Kidney glomerular epithelial cell (primary cell): ENCODE measurements at places on chromosomes 1 and 21.

- DNase-seq: no peak
Measured at GRCh38 chr1:203425663-203425975, 50.0 kb upstream of the PRELP start.

- DNase-seq: no peak
Measured at GRCh38 chr1:243520831-243521230, 265.0 kb downstream of the SDCCAG8 start.

- no peak for DNase-seq
Measured at GRCh38 chr1:200520735-200521134, 99.8 kb downstream of the KIF14 start.

- no peak for DNase-seq
Measured at GRCh38 chr1:22111115-22111514, 31.8 kb downstream of the WNT4 start.

- DNase-seq: no peak
Measured at GRCh38 chr1:19619697-19620384, 24.3 kb upstream of the NBL1 start.

DNA sequence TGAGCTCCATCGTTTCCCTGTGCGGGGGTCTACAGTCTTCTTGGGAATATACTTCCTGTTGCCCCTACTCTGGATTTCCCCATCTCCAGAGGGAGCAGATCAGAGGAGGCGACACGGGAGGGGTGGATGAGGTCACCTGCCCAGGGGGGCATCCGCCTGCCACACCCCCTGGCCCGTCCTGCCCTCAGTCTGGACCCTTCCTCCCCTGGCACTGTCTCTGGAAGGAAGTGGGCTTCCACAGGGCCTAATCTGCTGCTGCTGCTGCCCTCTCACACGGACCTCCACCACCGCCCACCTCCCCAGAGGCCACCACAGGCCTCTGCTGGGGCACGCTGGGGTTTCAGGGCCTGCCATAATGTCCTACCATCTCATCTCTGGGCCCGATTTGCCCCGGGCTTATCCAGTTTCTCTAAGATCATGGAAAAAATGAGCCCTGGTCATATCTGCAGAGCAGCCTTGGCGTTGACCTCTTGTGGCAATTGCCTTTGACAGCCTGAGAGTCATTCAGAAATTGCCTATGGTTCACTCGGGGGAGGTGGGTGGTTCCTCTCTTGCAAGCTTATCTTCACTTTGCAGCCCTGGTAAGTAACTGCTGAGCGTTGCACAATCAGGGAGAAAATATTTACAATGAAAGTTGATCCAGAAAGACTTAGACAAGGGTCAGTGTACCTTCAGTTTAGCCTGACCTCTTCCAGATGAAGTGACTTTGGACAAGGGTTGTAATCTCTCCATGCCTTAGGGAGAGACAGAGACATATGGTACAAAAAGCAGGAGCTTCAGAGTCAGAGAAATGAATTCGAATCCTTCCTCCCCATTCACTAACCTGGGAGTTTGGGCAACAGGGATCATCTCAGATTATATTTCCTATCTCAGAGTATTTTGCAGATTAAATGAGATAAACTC, 252.4 kb downstream of the TOMM20 start:
- no peak for DNase-seq

DNA sequence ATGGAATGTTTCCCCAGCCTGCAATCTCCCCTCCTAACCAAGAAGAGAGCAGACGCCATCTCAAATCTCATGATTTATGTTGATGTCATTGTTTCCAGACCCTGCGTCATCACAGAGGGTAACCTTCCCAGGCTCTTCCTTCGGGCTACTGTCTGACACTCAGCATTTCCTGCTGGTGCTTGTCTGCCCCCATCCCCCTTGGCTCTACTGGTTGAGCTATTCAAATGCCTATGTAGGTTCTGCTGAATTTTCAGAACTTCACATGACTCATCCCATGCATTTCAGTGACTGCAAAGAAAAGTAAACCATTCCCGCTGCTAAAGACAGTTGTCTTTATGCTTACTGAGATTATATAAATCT, 24.8 kb upstream of the ITPKB start:
- peak; percentile 49 for DNase-seq

DNA sequence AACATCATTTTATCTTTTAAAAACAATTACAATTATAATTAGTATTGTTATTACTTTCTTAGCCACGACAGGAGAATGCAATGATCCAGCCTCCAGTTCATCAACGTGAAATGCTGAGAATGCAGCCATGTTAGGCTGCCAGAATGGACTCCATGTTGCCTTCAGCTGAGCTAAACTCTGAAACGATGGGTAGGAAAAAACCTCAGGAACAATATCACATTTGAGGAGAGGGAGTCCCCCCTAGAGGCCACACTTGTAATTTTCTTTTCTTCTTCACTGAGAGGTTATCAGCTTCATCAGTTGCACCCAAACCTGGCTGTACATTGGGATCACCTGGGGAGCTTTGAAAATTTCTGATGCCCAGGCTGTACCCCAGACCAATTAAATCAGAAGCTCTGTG, 34.6 kb upstream of the DNAH14 start:
- DNase-seq: peak; percentile 11

DNA sequence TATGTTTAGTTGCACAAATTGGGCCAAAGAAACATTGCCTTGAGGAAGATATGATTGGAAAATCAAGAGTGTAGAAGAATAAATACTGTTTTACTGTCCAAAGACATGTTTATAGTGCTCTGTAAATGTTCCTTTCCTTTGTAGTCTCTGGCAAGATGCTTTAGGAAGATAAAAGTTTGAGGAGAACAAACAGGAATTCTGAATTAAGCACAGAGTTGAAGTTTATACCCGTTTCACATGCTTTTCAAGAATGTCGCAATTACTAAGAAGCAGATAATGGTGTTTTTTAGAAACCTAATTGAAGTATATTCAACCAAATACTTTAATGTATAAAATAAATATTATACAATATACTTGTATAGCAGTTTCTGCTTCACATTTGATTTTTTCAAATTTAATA, 43.0 kb downstream of the CD46 start:
- no peak for DNase-seq

GRCh38 chr1:205321959-205322283, 376 bp upstream of the NUAK2 start:
- DNase-seq: no peak

DNA sequence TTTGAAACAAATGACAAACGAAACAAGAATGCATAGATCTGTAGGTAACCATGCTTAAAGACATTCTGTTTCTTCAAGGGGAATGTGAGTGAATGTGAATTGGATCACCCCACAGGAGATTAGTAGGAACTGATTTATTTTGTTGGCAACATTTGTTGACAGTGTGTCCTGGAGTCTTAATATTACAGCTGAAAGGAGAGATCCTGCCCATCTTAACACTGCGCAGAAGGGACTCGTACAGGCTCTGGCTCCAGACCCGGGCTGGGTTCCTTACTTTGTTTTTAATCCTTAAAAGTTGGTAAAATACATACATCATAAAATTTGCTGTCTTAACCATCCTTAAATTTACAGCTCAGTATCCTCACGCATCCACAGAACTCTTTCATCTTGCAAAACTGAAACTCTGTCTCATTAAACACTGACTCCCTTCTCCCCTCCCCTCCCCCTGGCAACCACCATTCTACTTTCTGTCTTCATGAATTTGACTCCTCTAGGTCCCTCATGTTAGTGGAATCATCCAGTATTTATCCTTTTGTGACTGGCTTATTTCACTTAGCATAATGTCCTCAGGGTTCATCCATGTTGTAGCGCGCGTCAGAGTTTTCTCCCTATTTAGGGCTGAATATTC, 74.1 kb downstream of the GALNT2 start:
- DNase-seq: no peak

DNA sequence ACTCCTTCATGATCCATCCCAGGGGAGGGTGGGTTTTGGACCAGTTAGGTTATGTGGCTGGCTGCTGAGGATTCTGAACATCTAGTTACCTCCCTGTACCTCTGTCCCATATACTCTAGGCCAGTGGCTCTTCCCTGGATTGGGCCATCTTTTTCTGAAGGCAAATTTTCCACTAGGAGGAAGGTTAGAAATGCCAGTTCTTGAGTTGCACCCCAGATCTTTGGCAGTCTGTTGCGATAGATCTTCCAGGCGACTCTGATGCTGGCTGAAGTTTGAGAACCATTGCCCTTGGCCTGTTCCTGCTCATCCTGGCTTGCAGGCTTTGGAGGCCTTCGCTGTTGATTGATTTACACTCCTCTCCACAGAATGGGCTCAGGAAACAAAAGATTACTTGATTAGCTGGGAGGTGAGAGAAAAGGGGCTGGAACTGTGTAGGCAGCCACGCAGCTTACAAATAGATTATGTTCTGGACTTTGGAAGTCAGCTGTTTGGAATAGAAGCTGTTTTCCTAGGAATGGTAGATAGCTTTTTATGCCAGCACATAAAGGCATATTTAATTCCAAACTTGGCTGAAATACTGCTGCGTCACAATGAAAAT, 110.1 kb downstream of the MRPS6 start:
- no peak for DNase-seq

- no peak for DNase-seq
Measured at GRCh38 chr1:65420590-65421350, at the start of the genes LEPR and LEPROT. LEPR (plus strand) TSS chr1:65420668; CDS start chr1:65565566, 144,898 bp downstream. LEPROT (plus strand) TSS chr1:65420668; CDS start chr1:65420725, 57 bp downstream.

DNA sequence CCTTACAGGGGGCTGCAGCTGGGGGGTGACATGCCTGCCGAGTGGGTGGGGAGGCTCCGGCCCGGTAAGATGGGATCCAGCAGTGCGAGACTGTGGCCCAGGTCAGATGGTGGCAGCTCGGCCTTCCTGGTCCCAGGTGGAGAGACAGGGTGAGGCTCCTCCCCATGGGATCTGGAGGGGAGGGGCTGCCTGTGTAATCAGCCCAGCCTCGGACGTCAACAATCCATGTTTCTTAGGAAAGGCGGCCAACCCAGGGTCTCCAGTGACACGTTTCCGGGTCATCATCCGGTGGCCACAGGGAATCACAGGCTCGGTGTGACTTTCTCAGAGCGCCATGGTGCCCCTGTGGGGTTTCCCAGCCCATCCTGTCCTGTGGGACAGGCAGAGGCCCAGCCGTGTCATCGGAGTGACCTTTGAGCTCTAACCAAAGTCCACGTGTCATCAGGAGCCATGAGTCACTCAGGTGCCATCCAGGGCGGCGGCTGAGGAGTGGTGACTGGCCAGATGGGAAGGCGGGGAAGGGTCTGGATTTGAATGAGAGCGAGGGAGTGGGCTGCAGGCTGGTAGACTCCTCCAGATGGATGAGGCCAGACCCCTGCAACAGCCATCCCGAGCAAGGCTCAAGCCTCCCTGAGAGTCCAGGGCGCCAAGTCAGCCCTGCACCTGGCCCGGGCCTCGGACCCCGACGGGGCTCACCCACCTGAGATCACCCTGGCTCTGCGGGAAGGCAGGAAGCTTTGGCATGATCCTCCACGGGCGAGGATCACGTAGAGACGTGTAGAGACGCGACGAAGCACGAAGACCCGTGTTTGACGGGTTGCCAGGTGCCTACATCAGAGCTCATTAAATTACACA, 6.6 kb upstream of the HES4 start:
- no peak for DNase-seq

- DNase-seq: no peak
Measured at GRCh38 chr1:212182579-212182978, 102.6 kb upstream of the PPP2R5A start.

GRCh38 chr1:53909946-53910345, 16.0 kb downstream of the DIO1 start:
- DNase-seq: no peak

DNA sequence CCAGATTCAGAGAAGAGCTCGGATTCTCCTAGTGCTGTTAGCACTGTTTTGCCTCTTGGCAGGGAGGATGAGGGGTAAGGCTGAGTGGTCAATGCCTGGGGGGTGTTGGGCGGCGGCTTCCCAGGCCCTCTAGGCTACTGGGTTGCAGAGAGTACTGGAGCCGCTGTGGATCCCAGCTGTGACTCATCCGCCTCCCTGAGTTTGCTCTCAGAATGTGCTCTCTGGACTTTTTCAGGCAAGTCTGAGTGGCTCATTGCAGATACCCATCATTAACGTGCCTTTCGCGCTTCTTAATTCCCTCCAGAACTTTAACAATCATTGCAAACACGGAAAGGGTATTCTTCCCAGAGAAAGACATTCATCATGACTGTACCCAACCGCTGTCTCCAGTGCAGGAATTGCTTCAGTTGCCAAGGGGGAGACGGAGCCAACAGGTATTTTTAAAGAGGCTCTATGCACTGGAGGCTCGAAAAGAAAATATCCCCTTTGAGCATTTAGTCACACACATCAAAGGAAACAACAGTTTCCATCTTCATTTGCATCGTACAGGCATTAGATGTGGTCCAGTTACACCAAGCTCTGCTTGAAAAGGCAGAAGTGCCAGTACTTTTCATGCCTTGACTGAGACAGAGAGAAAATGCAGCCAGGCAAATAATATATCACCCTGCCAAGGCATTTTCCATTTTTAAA, 14.4 kb upstream of the CAMTA1 start:
- DNase-seq: peak; percentile 30

DNA sequence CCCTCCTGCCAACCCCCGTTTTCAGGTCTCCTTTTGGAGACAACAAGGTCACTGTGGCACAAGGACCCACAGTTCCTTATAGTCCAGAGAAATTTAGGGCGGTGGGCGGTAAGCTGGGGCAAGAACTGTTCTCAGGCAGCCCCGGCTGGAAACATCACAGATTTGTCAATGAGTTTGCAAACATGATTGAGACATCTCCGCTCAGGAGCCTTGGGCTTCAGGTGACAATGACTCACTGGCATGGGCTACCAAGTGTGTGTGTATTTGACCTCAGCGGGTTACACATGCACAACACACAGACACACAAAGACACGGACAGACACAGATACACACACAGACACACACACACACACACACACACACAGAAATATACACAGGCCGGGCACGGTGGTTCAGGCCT, 58.2 kb upstream of the ABCG1 start:
- DNase-seq: no peak

DNA sequence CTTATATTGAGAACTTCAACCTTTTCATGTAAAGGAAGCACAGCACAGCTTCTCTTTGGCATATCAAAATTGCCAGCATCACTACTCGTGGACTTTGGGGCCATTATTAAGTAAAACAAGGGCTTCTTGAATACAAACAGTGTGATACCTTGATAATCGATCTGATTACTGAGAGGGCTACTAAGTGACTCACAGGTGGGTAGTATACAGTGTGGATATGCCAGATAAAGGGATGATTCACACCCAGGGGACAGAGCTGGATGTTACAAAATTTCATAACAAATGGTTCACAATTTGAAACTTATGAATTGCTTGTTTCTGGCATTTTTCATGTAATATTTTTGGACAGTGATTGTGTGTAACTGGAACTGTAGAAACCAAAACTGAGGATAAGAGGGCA, 15.4 kb downstream of the HDAC1 start:
- no peak for DNase-seq

DNA sequence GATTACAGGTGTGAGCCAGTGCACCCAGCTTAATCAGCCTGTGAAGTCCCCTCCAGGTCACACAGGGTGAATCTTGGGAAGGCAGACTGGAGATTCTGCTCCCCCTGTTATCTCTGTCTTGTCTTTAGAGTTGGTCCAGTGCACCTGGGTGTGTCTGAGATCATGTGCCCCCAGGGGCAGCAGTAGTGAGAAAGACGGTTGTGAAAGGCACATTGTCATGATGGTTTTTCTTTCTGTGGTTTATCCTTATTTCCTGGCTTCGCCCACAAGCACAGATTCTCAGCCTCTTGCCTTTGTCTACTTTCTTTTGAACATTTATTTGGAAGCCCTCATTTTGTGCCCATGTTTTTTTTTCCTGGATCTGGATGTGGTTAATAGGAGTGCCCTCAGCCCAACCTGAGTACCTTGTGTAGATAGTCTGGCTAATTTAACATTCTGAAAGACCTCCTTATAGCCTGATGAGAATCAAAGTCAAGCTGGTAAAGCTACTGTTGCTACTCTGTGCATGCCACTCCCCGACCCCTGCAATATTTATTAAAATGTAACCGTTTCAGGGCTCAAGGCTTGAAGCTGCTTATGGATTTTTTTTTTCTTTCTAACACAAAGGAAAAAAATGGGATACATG, 23.7 kb downstream of the UCK2 start:
- DNase-seq: peak; percentile 11

- no peak for DNase-seq
Measured at GRCh38 chr1:94543001-94543400, 1.4 kb upstream of the F3 start.
